ENCODE measurements at places on chromosomes 5 and 9.

GRCh38 chr9:106893088-106893487 lies 30.1 kb downstream of the ZNF462 start:
- DNase-seq = no peak

DNA sequence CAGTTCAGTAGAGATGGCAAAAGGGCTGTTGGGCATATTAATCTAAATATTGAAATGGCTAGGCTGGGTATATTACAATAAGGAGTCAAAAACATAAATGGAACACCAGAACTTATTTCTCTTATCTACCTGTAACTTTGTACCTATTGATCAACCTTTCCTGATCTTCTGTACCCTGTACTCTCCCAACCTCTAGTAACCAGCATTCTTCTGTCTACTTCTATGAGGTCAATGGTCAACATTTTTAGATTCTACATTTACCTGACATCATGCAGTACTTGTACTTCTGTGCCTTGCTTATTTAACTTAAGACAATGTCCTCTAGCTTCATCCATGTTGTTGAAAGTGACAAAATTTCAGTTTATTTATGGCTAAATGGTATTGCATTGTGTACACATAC lies 467.3 kb downstream of the TAF11L14 start:
- no peak for DNase-seq

GRCh38 chr5:174259696-174260420 lies 214.4 kb downstream of the NSG2 start:
- no peak for DNase-seq

DNA sequence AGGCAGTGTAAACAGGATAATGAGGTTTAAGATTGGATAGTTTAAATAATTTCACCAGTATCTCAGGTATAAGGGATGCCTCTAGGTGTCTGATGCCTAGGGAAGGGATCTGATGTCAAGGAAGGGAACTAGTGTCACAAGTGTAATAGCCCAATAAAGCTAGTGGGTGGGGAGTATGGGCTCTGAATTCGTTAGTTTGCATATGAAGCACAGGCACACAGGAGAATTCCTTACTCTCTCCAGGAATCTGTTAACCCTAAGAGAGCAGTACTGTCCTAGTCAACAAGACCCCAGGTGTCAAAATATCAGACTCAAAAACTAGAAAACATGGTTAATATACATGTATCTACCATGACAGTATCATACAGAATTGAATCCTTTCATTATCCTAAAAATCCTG lies 352.5 kb upstream of the CYLC2 start:
- no peak for DNase-seq

GRCh38 chr9:121837113-121837961 lies 185.9 kb downstream of the DAB2IP start:
- no peak for DNase-seq

Data from SK-N-SH (cell line).